CD4-positive, alpha-beta T cell treated with Interleukin-10 for 1 hour (primary cell): ENCODE measurements at places on chromosomes 3 and 15.
A peak's percentile ranks its signal among the peaks of the same experiment; 100 is the strongest.

- no peak for DNase-seq
Observed at GRCh38 chr3:25610167-25610566, 54.5 kb downstream of the TOP2B start.

- no peak for DNase-seq
Observed at GRCh38 chr3:53554559-53555067, 60.2 kb downstream of the CACNA1D start.

- DNase-seq, result no peak
Observed at GRCh38 chr15:29410338-29410737, 140.7 kb upstream of the NSMCE3 start.

DNA sequence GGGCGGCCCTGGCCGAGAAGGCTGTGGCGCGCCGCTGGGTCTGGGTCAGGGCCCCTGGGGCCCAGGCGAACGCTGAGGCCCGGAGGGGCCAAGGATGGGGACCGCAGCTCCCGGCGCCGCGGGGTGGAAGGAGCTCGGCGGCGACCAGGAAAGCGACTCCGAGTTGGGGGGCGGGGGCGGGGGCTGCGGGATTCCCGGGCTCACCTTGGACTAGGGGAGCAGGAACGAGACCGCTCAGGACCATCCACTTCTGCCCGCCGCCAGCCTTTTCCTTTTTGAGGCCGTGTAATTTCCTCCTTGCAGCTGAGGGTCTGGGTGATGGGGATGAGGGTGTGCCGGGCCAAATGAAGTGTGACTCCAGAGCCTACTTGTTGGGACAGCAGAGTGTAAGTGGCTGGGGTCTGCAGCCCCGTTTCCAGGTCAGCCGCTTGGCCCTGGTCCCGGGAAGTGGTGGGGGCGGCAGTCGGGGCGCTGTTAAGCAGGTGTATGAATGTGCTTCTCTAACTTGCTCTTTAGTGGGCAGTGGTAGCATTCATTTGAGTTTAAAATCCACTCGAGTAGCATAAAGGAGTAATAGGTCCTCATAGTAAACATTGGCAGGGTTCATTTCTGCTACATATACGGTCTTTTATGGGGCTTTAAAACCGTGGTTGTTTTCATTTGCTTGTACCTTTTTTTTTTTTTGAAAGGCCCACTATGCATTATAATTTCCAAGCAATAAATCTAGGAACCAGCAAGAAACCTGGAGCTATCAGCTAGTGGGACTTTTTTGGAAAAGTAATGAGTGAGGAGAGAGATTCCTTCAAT is 717 bp downstream of the PXK start:
- peak; percentile 36 for DNase-seq

DNA sequence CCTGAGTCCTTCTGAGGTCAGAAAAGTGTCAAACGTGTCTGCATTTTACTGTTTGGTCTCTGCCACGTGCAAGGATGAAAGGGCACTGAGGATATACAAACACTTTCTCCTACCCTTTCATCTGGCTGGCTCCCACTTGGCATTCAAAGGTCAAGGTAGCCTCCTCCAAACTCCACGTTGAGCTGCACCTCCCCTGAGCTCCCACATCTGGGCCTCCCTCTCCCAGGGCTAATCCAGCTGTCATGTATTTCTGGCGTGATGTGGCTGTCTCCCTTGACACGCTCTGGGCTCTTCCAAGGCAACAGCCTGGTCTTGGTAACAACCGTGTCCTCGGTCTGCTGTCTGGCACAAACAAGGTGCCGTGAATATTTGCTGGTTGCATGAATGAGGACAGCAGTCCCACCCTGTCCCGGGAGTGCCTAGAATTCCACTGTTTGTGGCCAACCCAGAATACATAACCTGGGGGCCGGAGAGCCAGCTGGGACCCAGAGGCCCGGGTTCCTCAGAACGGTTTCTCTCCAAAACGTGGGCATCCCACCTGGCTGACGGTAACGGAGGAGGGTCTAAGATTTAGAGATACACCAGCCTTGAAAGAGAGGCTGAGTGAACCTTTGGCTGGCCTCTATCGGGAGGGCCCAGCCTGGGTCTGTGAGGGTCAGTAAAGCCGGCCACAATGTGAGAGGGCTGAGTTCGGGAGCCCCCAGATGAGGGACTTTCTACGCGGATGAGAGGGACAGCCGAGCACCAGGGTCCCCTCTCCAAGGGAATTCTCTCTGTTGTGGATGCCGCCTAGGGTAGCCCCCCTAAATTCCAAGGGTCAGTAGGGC is 767 bp downstream of the GLT8D1 start:
- no peak for DNase-seq

DNA sequence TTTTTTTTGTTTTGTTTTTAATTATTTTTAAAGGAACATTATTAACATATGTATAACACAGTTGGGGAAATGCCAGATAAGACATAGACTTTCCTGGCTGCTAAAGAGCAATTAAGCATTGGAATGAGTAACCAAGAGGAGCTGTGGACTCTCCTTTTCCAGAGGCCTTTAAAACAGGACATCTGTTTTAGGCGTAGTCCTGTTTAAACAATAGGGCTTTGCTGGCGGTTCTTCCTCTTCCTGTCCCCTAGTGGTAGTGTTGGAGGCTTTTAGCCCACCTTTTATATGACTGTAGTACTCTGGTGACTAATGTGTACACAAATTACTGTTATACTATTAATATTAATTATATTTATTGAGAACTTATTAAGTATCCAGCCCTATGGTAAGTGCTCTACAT is 81.9 kb downstream of the PPARG start:
- DNase-seq, result no peak

DNA sequence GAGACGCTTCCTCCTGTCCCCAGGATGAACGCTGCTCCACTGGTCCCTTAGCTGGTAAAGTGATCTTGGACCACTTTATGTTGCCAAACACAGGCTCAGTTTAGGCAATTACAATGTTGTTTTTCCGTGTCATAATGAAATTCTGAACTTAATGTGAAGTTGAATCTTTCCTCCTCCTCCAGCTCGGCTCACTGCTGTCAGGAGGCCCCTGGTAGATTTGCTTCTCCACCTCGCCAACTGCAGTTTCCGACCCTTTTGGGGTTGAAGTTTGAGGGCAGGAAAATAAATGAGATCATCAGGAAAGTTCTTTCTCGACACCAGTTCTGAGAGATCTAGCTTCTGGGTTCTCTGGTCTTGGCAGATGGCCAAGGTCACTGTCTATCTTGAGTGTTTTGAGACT is 27.8 kb downstream of the CFAP161 start:
- no peak for DNase-seq

DNA sequence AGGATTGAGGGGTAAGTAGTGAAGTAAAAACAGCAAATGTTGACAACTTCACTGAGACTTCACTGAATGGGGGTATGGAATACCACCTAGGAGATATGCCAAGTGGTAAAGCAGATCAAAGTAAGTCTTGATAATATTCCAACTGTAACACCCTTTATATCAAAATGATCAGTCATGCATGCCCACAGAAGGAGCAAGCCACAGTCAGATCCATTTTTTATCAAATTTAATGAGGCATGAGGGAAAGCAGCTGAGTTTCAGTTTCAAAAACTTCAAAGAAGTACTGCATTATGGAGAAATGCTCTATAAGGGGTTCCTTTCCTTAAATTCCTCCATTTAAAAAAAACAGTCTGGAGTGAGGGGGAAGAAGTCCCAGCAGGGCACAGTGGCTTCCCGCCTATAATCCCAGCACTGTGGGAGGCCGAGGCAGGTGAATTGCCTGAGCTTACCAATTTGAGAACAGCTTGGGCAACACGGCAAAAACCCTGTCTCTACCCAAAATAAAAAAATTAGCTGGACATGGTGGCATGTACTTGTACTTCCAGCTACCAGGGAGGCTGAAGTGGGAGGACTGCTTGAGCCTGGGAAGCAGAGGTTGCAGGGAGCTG is 56.9 kb downstream of the TJP1 start:
- DNase-seq, result no peak

GRCh38 chr3:190108804-190109203 is 11.9 kb downstream of the P3H2 start:
- no peak for DNase-seq

- DNase-seq, result no peak
Observed at GRCh38 chr3:152556731-152557254, 278.1 kb upstream of the P2RY1 start.

DNA sequence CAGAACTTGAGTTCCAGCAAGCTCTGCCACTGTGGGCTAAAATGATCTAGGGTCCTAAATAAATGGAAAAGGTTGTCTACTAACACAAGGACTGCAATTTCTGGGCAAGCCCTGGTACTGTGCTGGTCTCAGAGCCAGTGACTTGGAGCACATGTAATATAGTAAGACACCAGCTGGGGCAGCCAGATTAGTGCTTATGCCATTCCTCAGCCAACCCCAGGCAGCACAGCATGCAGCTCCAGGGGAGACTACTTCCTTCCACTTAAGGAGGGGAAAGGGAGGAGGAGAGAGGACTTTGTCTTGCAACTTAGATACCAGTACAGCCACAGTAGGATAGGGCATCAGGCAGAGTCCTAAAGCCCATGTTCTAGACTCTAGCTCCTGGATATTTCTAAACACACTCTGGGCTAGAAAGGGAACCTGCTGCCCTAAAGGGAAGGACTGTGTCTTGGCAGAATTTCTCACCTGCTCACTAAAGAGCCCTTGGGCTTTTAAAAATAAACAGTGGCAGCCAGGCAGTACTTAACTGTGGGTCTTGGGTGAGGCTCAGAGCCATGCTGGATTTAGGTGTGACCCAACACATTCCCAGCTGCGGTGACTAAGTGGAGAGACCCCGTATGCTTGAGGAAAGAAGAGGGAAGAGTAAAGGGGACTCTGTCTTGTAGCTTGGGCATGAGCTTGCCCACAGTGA is 223.7 kb upstream of the BCHE start:
- no peak for DNase-seq

DNA sequence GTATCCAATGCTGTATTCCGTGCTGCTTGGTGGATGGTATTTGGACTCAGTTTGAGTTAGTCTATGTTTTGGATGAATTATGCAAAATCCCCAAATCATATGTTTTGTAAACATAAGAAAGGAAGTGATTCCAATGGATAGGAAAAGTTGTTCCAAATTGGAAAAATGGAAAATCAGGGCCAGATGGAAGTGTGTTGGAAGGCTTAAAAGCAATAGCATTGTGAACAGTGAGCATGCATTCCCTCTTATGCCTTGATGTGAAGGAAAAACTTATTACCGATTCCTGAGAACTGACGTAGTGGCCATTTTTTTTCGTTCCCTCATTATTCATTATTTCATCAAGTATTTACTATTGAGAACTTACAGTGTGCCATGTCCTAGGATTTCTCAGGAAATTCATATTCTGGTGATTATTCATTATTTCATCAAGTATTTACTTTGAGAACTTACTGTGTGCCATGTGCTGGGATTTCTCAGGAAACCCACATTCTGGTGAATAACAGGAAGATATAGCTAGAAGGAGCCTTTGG is 144.1 kb upstream of the TPRG1 start:
- no peak for DNase-seq

GRCh38 chr3:169619793-169620192 is 43.7 kb downstream of the MECOM start:
- no peak for DNase-seq

DNA sequence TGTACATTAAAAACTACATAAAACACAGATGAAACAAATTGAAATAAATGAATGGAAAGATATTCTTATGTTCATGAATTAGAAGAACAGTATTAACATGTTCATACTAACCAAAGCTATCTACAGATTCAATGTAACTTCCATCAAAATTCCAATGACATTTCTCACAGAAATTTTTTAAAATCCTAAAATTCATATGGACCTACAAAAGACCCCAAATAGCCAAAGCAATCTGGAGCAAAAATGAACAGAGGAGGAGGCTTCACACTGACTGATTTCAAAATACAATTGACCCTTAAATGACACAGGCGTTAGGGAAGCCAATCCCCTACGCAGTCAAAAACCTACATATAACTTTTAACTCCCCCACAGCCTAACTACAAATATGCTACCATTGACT is 39.4 kb downstream of the KPNA1 start:
- no peak for DNase-seq
